Activated CD4-positive, alpha-beta T cell treated with anti-CD3 and anti-CD28 coated beads for 36 hours (primary cell): ENCODE measurements at places on chromosomes 4 and X.

GRCh38 chr4:90727938-90728337 lies 600.7 kb downstream of the CCSER1 start:
- DNase-seq: no peak

DNA sequence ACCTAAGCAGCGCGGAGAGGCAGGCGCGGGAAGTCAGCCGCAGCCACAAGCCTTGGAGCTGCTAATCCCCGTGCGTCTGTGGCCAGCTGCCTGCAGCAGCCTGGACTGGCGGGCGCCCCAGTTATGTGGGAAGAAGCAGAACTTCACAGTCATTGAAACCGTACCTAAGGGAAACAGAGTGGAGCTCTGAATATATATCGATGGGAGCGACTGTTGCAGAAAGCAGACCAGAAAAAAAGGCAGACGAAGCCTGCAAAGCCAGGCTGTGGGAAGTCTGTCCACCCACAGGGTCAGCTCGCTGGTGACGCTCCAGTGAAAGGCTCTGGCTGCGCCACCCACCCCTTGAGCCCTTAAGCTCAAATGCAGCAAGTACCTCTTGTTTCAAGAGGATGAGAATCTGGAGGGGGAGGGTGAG lies 24.7 kb downstream of the KCNE5 start:
- no peak for DNase-seq

DNA sequence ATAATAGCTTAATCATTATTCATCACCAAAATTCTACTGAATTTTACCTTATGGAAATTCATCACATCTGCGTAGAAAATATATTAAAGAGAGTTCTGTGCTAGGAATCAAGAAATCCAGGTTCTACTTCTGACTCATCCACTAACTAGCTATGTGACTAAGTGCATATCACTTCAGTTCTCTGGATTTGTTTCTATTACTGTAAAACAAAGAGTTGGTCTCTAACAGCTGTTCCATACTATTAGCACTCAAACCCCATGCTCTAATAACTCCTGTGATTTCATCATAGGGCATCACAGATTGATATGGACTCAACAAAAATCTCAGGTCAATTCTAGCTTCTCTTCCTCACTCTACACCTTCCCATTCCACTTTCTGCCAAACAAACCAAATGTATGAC lies 572.0 kb downstream of the INPP4B start:
- no peak for DNase-seq

DNA sequence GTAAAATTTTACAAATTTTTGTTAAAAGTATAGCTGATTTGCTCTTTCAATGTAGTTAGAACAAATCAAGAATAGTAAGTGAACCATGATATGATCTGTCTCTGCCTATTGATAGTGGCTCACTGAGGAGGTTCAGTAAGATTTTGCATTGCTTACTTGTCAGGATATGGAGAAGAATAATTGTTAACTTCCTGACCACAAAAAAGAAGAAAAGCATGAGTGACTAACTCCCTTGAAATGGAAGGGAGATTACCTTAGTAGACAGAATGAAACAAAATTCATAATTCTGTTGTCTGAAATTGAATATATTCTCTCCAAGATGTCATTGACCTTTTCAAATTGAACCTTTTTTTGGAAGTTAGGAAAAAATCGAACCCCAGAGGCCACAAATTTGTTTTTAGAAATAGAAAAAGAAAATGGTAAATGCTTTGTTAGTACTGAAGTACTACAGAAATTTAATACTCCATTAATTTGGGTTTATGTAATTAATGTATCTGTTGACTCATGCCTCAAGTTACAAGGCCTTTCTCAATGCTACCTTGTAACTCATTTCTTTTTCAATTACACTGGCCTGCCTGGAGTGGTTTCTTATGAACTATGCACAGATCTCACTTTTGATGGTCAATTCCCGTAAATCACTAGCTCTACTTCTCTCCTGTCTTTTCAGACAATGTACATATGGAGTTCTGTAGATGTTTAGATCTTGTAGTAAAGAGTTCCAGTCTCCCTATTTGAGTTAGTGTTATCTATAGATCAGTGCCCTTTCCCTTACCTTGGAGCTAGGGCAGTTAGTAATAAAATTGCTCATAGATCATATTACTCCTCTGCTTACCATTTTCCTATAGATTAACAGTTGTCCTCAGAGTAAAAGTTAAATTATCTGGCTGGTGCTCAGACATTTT lies 139.3 kb downstream of the TLL1 start:
- no peak for DNase-seq

DNA sequence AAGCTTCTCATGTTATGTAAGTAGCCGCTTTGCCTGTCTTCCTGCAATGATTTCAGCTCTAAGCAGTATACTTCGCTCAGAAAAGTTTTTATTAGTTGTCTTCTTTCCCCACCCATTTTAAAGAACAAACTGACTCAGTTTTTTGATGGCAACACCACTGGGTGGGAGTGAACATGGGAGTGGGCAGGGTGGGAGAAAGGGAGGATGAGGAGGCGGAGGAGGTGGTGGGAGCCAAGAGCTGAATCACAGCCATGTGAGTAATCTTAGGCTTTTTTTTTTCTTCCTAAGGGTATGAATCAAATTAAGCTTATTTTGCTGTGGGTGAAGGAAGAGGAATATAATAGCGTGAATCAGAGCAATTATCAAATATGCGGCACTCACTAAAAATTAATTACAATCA lies 574.3 kb upstream of the DIPK2B start:
- DNase-seq: peak; percentile 44

GRCh38 chr4:41028392-41029076 lies 185.8 kb downstream of the APBB2 start:
- DNase-seq: no peak

DNA sequence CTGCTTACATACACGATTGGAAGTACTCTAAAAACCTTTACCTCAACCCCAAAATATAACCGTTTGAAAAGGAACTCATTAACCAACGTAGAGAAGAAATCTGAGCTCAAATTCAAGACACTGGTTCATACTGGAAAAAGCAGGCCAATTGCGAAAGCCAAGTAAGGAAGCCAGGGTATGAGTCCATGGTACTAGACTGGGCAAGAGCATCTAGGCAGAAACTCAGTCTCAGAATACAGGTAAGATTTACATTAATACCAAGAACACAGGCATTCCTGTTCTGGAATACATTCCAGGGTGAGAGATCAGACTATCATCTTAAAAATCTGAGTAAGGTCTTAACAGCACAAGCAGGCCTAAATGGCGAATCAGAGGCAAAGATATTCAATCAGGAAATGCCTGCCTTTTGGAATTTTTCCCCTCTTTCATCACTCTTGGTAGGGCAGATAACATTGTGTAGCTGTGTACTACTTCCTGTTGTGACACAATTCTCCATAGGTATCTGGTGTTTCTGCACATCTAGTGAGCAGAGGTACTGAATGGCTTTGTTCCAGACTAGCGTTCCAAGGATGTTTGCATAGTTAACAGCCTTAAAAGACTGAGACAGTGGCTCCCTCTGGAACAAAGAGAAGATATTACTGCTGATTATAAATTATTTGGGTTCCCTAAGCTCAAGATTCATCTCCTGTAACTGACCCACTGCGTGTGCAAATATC lies 311.3 kb downstream of the PCDH19 start:
- DNase-seq: no peak

DNA sequence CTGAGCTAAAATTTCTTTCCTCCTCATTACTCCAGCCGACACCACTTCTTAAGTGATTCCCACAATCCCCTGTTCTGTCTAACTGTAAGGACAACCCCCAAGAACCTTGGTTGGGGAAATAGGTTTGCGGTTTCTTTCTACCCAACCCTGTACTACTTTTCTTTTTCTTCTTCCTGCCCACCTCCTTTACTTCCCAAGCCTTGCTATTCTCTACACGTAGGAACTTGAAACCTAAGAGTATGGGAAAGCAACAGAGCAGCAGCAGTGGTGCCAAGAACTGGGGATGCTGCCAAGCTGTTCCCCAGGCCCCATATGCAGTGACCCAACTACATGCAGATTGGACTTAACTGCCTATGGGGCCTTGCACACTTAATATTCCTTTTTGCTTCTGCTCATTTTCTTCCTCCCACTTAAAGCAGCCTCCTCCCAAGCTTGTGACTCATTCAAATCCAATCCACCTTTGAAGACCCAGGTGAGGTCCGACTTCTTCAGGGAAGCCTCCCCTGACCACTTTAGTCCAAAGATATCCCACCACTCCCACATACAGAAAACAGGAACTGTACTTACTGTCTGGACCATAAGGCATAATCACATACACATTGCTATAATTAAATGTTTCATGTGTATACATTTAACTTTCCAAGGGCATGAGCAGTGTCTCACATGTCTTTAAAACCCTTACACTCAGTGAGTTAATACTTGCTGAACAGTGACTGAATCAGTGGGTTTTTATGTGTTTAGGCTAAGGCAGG lies 1.7 kb downstream of the FAM120C start:
- no peak for DNase-seq

DNA sequence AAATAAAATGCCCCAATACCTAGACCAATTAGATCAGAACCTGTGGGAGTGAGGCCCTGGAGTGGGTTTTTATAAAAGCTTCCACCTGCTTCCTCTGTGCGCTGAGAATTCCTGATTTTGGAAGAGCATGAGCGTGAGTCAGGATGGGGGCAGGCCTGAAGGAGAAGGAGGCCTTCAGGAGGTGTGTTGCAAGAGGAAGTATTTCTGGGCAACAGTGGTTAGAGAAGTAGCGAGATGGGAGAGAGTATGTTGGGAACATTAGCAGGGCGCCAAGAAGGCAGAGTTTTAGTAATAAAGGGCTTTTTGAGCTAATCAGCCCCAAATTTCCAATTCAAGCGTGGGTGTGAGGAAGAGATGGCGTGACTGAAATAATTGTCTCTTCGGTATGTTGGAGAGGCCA lies 349.8 kb downstream of the UNC5C start:
- no peak for DNase-seq

- DNase-seq: no peak
Measured at GRCh38 chrX:38458071-38458470, 103.3 kb upstream of the TSPAN7 start.

DNA sequence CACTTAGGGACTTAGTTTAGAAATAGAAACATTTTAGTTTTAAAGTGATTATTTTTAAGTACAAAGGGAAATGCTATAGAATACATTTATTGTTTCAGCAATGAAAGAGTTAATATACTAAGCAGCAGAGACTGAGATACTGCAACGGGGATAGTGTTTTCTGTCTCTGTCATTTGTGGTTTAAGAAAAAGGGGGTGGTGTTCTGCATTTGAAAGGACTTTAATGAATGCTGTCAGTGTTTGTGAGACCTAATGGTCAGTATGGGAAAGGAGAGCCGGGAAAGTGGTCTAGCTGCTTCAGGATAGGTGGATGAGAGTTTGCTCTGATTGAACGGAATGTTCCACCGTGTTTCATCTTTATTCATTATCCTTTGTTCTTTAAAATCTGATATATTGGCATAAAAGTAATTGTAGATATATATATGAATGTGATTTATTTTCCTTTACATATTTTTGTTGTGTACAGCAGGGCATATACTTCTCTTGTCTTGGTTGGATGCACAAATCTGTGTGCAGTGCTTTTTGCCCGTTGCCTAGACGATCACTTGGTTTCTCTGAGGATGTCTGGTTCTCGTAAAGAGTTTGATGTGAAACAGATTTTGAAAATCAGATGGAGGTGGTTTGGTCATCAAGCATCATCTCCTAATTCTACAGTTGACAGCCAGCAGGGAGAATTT lies at the start of gene KLHL5:
TSS of gene KLHL5 (plus strand) at position 139 of the 676 bp plus-strand sequence. CDS start at position 560, 421 bp downstream.
- DNase-seq: no peak

GRCh38 chrX:104430742-104431119 lies 135.3 kb upstream of the IL1RAPL2 start:
- no peak for DNase-seq

DNA sequence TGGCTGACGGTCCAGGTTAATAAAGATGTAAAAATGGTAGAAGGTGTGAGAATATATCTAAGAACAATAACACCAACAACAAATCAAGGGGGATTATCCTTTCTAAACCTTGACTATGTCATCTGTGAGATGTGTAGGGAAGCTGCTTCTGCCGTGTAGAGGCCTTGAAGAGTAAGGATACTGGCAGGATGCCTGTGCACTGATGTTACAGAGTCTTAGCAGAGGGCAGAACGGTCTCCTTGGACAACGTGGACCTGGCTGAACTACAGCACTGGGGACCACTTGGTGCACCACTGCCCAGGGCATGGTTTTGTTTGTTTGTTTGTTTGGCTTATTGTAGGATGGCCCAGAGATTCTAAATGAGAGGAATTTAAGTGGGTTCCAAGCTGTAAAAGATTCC lies 33.5 kb downstream of the GPAT3 start:
- DNase-seq: no peak

DNA sequence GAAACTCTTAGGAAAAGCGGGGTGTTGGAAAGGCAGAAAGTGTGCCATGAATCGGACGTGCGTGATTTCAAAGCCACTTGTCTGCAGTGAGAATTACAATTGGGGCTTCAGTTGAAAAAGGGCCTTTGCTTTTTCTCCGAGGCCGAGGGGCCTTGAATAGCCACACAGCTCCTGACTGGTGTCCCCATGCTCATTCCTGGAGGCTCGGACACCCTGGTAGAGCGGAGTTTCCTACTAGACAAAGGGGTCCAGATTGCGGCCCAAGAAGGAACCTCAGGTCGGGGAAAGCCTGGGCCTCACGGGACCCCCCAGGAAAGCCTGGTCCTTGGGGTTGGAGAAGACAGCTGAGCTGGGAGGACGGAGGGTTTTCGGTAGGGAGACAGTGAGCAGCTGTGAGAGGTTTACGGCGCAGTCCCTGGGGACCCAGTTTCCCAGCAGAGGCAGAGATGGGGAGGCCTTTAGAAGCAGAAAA lies 3.0 kb upstream of the SHOX start:
- no peak for DNase-seq

- peak; percentile 29 for DNase-seq
Measured at GRCh38 chrX:19350941-19351384, 7.2 kb downstream of the PDHA1 start.

- peak; percentile 17 for DNase-seq
Measured at GRCh38 chrX:132491191-132491590, 2.4 kb upstream of the MBNL3 start.

GRCh38 chr4:40924096-40924792 lies 174.5 kb downstream of the NSUN7 start:
- peak; percentile 91 for DNase-seq

- no peak for DNase-seq
Measured at GRCh38 chr4:126995235-126995634, 637.5 kb upstream of the INTU start.

GRCh38 chr4:159273141-159273438 lies 170.2 kb downstream of the RAPGEF2 start:
- no peak for DNase-seq

GRCh38 chr4:148779771-148780170 lies 337.6 kb upstream of the NR3C2 start:
- no peak for DNase-seq

DNA sequence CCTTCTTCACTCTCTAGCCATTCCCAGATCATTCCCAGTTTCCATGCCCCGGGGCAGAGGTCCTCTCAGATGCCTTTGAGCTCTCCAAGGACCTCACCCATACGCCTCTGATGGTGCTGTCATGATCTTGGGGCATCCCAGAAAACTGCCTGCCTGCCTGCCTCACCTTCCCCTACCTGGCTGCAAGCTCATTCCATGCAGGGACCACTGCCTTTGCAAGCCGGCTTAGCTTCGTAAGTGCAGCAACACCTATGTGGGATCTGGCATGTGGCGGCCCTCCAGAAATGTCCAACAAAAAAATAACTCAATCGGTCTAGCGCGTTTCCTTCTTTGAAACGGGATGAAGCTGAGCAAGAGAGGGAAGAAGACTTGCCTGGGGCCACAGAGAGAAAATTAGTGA lies 53.0 kb downstream of the C4orf50 start:
- no peak for DNase-seq

GRCh38 chr4:94959307-94959706 lies 201.6 kb downstream of the BMPR1B start:
- DNase-seq: no peak

GRCh38 chr4:24582235-24582832 lies 2.0 kb downstream of the DHX15 start:
- no peak for DNase-seq
